CD4-positive, alpha-beta memory T cell (primary cell): ENCODE measurements at places on chromosomes 2 and 18.

GRCh38 chr18:37717098-37717497 lies 151.5 kb upstream of the CELF4 start:
- DNase-seq = no peak

GRCh38 chr2:74097574-74097973 lies 50.1 kb downstream of the BOLA3 start:
- no peak for DNase-seq

DNA sequence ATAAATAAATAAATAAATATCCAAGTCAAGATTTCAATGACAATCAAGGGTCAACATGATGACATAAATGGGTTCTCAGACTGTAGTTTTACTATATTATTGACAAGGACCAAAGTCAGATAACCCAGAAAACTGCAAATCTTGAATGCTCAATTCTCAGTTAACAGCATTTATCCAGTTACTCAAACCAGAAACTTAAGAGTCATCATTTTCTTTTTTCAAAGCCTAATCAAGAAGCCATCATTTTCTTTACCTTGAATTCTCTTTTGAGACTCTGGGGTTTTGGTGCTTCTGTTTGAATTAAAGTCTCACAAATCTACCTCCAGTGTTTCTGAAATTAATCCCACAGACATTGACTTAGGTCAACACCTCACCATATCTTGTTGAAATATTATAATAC lies 14.1 kb downstream of the TRMT61B start:
- DNase-seq = no peak

- no peak for DNase-seq
Observed at GRCh38 chr2:231111987-231112386, 12.9 kb downstream of the HTR2B start.

- no peak for DNase-seq
Observed at GRCh38 chr18:68985172-68985820, 187.4 kb downstream of the CCDC102B start.

DNA sequence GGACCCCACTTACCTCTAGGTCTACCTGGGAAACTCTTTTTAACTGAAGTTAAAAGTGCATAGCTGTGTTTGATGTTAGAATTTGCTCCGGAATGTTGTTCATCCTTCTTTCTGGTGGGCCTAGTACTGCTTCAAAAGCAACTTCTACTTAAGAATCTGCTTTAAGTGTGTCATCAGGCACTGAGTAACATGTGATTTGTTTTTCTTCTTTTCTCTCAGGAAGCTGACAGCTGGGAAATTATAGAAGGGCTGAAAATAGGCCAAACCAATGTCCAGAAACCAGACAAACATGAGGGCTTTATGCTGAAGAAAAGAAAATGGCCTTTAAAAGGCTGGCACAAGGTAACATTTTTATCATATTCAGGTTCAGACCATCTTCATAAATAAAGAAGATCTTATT lies 122.9 kb downstream of the PRKRA start:
- no peak for DNase-seq

DNA sequence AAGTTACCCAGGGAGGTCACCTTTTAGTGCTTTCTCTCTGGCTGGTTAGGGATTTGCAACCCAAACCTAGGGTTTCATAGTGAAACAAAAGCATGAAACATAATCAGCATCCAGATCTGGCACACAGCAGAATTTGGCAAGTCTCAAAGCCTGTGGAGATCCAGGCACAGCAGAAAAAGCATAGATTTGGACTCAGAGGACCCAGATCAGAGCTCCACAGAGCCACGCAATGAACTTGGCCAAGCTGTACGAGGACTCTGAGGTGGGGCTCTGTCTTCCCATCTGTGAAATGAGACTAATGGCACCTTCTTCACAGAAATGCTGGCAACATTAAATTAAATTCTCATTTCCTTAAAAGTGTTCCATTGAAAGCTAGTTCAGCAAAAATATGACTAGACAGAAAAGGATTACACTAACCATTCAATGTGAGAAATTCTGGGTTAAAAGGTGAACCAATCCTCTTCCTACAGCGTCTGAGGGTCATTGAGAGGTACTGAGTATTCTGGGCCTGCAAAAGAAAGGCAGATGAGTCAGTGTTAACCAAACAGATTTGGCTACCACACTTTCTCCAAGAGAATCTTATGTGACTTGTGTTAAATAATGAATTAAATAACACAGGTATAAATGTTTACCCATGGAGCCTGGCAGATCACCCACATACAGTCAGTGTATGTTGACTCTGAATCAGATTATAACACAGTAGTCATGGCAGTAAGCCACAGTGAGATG lies 266.3 kb downstream of the MREG start:
- no peak for DNase-seq

DNA sequence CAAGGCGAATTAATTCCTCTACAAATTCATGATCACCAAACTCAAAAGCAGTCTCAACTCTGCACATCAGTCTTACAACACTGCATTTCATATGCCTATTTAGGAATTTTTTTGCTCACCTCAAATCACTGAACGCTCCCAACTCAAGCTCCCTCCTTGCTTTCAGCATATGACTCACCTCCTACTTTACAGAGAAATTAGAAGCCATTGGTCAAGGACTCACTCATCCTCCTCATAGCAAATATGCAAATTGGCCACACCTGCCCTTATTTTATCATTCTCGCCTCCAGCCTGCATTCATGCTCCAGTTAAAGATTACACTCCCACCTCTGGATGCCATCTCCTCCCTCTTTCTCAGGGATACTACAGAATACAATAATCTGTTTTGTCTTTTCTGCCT lies 148.8 kb downstream of the MBD2 start:
- DNase-seq = no peak

GRCh38 chr2:4246364-4247131 lies 543.2 kb downstream of the DCDC2C start:
- no peak for DNase-seq

DNA sequence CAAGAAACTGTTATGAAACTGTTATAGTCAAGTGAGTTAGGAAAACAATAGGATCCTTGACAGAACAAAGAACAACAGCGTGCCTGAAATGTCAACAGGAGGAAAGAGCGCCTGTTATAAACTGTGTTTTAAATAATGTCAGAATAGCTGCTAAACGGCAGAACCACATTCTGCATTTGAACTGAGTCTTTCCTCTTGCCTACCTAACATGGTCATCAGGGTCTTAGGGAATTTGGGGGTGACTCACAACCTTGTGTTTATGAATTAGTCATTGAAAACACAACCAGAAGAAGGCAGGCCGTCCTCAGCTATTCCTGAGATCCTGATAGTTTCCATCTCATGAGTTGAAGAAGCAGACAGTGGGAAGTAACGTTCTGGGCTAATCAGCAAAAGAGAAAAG lies 222.0 kb upstream of the FN1 start:
- no peak for DNase-seq

DNA sequence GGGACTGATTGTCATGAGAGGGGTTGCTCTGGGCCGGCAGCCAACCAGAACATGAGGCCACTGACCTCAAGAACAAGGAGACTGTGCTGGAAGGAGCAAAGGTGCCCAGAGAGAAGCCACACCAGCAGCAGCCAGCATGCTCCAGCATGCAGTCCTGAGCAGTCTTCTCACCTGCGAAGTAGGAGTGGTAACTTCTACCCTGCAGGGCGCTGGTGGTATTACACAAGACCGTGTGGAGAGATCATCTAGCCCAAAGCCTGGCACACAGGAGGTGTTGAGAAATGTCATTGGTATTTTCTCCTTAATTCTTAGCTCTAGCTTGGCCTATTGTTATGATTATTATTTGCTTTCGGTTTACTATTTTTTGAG lies 132.7 kb downstream of the TSN start:
- DNase-seq = no peak

DNA sequence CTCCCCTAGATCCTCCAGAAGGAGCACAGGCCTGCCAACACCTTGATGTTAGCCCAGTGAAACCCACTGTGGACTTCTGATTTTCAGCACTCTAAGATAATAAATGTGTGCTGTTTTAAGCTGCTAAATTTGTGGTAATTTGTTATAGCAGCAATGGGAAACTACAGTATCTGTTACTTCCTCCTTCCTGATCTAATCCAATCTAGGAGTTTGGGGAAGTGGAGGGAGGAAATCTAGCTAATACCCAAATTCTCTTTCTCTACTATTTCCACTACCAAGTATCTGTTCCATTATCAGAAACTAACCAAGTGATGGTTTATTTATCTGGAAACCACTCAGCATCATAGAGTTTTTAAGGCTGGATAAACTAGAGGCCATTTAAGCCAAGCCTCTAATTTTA lies 64.9 kb downstream of the AFF3 start:
- no peak for DNase-seq

DNA sequence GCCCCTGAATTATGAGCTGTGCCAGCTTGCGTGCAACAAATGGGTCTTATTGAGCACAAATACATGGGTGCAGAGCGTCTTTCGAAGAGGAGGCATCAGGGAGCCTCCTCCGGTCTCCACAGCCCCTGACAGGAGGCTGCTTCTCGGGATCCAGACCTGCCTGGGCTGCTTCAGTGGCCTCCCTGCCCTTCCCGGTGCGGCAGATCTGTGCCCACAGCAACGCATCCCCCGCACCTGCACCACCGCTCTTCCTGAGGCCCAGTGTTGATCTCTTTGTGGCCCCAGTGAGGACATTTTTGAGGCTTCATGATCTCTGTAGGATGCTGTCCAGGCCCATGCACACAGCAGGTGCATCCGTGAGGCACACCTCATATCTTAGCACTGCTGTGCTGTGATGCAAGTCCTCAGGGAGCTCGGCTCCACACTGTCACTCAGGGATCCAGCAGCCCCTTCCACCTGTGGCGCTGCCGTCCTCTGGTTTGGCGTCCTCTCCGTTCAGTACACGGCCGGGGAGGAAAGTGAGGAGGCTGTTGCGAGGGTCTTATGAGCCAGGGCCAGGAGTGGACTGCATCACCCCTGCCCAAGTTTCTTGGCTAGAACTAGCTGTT lies 17.4 kb downstream of the RTP5 start:
- no peak for DNase-seq

DNA sequence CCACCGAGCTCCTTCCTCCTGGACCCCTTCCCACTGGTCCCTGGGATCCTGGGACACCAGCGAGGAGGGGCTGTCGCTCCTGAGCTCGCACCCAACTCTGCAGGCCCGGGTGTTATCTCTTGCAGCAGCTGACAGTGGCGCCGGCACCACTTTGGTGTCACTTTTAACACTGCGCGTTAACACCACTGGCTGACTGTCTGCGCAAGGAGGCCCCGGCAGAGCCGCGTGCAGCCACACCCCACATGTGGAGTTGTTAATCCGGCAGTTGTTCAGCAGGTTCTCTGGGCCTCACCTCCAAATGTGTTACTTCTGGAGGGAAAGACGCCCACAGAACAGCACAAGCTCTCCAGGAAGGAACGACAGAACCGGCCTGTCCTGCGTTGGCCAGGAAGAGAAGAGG lies 155.0 kb upstream of the GLI2 start:
- DNase-seq = no peak

DNA sequence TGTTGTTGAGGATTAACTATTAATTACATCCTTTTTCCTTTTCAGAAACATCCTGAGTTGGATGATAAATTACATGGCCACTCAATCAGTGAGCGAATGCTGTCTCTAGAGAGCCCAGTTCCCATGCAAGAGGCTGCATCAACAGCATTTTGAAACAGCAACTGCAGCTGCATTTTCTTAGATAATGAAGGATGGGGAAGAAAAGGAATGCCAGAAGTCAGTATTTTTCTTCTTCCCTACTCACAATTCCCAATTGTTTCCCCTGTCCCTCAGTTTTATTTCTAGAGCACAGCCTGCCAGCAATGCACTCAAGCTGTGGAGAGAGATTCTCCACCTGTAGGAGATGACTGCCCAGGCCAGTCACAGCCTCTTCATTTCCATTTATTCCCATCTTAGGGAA lies 6.9 kb downstream of the SCN7A start:
- DNase-seq = no peak

- no peak for DNase-seq
Observed at GRCh38 chr18:74734013-74734444, 136.4 kb downstream of the ZNF407 start.

DNA sequence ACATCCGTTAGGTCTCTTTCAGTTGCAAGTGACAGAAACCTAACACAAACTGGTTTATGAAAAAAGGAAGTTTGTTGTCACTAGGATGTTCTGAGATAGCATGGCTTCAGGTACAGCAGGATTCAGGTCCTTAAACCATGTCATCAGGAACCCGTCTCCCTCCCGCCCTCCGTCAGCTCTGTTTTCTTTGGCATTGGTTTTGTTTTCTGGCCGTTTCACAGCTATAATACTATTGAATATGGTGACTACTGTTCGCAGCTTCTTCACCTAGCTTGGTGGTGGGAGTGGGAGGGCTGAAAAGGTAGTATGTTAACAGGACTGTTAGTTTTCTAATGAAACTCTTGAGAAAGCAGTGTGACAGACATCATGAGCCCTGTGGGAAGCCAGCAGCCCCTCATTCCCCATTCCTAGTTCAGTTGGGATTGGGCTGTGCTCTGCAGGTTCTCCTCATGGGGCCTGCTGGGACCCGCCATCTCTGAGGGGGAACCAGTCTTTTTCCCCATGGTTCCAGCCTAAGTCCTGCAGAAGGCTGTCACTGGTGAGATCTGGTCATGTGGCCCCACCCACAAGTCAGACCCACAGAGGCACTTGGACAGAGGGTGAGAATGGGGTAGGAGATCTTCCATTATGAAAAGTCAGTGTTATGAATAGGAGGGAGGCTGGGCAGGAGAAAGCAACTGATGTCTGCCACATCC lies 12.1 kb downstream of the PTMA start:
- no peak for DNase-seq

DNA sequence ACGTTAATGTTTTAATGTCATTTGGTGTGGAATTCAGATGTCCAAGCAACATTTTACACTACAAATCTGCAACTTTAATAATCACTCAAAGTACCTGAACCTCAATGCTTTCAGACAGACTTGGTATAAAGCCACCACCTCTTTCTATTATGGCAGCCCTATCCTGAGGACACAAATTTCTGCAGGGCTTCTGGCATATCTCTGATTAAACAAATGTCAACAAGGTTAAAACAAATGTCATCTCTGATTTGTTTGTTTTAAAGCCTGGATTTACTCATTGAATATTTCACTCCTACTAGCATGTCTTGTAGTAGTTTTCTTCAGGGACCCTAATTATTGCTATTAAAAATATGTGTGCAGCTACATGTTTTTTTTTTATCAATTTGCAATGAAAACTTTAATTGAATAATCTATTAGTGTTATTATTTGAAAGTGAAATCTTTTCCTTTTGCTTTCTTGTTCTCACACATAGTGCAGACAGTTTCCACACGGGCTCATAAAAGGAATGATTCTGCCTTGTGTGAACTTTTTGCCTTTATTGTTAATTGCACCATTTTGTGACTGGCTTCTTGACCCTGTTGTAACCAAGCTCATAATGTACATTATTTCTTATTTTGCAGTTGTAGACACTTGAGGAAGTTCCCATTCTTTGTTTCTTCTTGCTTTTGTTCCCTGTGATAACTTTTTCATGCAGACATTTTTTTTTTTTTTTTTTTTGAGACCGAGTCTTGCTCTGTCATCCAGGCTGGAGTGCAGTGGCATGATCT lies 30.1 kb downstream of the IL37 start:
- no peak for DNase-seq
